HFFc6 (cell line): ENCODE measurements at places on chromosomes 2 and 18. TPM values are rescaled to one million over a fixed set of nuclear protein-coding genes. Genes with fewer than 3 reads are reported as not detected.

GRCh38 chr2:176106581-176107539 lies at the start of gene HOXD11:
Gene HOXD11, plus strand, starts transcription at chr2:176107280. Its CDS starts 76 bp downstream, at chr2:176107356.
- peak within 1 kb of the TSS; percentile 88 for H3K4me3 ChIP-seq
- H3K27me3 ChIP-seq = peaks cover 11% of the 10 kb centered on the region
- H3K4me1 ChIP-seq = peaks cover 40% of the 10 kb centered on the region
- H3K36me3 ChIP-seq = peaks cover 6% of the 10 kb centered on the region

GRCh38 chr2:237140689-237141285 lies 55.1 kb downstream of the COPS8 start:
- peak overlapping the region; percentile 82; the same call in 1 of the 2 replicates for H3K27ac ChIP-seq
- no peaks in the 10 kb centered on the region for H3K36me3 ChIP-seq
- no peak for DNase-seq
- peaks cover 2% of the 10 kb centered on the region for H3K27me3 ChIP-seq
- H3K4me3 ChIP-seq = no peak overlapping the region
- peaks cover 33% of the 10 kb centered on the region for H3K4me1 ChIP-seq

DNA sequence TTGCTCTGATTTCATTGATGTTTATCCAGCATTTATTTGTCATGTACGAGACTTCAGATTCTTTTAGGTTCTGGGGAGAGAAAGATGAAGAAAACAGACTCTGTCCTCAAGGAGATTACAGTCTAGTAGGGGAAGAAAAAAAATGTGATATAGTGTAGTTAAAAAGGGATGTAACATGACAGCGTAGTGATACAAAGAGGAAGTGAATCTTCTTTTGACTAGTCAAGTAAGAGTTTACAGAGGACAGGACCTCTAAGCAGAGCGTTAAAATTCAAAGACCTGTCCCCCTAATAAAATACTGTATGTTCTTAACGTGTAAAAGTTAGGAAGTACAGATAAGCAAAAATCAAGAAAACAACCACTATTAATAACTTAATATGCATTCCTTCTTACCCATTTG lies 47.7 kb downstream of the NCOA1 start:
- no peak overlapping the region for H3K27ac ChIP-seq
- no peak overlapping the region for H3K4me3 ChIP-seq
- DNase-seq = no peak
- H3K36me3 ChIP-seq = peaks cover under 1% of the 10 kb centered on the region; the same call in 1 of the 2 replicates

DNA sequence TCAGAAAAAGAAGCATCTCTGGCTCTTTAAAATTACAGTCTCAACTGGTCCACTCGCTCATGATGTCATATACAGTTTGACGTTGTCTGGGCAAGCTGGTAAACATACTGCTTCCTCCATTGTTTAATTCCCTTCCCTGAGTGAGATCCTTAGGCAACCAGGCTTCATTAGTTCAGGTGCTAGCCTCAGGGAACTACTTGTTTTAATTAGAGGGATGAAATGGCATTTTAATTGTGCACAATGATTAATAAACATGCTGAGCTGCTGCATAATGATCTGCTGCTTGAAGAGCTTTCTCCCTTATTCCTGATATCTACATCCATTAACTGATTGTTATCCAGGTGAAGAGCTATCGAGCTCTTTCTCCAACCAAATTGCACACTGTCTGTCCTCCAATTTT lies 195.6 kb upstream of the ETAA1 start:
- no peaks in the 10 kb centered on the region for H3K4me1 ChIP-seq
- no peak overlapping the region for H3K4me3 ChIP-seq
- no peaks in the 10 kb centered on the region for H3K36me3 ChIP-seq
- peaks cover 1% of the 10 kb centered on the region; the same call in 1 of the 2 replicates for H3K27me3 ChIP-seq

The DNMT3A gene
- total RNA-seq = 2.7 to 5.0 TPM (median 4.8 TPM) in 3 replicates
